RPMI7951 (cell line): ENCODE measurements at places on chromosomes 2 and 18.

- no peak for DNase-seq
Observed at GRCh38 chr2:239291475-239292350, 109.1 kb downstream of the HDAC4 start.

- DNase-seq, result no peak
Observed at GRCh38 chr2:224379986-224380385, 21.9 kb downstream of the FAM124B start.

DNA sequence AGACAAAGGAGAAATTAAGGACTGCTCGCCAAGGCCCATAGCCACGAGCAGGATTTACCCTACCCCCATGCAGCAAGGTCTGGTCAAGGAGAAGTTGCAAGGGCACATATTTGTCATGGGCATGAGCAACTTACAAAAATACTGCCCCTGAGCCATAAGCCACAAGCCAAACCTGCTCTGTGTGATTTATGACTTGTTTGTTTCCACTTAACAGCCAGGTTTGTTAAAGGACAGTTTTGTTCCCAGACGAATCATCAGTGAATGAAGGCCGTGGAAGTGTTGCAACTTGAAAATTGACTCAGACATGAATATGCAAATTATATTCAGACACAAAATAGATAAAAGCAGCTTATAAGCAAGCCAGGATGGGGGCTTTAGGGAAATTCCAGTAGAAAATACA, 31.3 kb upstream of the EVA1A start:
- peak; percentile 89 for DNase-seq

DNA sequence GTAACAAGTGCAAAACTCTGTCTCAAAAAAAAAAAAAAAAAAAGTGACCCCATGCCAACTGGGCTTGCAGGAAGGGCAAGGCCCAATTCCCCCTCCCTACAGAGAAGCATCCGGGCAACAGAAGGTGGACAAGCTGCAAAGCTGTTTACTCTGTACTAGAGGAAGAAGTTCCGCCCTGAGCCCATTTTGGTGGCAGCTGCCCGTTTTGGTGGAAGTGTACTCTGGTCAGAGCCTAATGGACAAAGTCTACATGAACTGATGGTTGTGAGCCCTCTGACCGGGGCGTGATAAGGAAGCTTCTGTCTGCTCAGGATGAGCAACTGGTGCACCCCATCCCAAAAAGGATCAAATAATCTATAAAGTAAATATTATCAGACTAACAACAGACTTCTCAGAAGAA, 65.0 kb downstream of the TRAPPC8 start:
- no peak for DNase-seq

DNA sequence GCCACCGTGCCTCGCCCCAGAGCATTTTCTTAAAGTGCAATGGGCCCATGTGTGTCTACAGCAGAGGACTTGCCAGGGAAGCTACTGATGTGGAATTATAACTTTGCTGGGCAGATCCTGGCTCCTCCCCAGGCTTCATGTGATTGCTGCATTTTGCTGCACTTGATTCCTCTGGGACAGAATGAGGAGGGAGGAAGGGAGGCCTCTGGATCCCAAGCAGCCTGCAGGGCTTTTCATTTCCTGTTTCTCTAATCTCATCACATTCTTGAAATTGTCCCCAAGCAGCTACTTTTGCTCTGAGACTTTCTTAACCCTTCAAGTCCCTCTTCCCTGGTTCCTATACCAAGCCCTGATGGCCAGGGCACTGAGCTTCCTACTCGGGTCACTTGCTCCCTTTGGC, 134.4 kb upstream of the SEC11C start:
- DNase-seq, result peak; percentile 92

DNA sequence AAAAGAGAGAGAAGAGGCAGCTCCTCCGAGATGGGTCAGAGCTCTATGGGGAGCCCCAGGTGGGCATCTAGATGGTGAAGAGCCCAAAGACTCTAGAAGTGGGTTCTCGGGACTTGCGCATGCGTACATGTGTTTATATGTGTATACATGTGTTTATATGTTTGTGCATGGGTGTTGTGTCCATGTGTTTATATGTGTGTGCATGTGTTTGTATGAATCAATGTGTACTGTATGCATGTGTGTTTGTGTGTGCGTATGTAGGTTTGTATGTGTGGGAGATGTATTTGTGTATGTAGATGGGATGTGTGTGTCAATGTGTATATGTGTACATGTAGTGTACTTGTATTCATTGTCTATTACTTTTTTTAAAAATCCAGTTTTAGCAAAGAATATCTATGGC, 25.6 kb downstream of the DNPEP start:
- no peak for DNase-seq
